ENCODE measurements at places on chromosomes 6 and 20. TPM values are rescaled to one million over a fixed set of nuclear protein-coding genes. Genes with fewer than 3 reads are reported as not detected.

GRCh38 chr6:6973721-6974120 is 134.0 kb upstream of the RREB1 start:
- no peak for DNase-seq

Gene FOXS1
- polyA plus RNA-seq = 6.5 TPM

Gene RSPO4
- 1.1 TPM for polyA plus RNA-seq

Gene SEMG2
- polyA plus RNA-seq = not detected

Gene CST5
- polyA plus RNA-seq = 0.97 TPM

Gene CD93
- polyA plus RNA-seq = 44.3 TPM

- no peak for DNase-seq
Observed at GRCh38 chr6:36955671-36956445, 1.3 kb downstream of the PI16 start.

GRCh38 chr6:37528541-37528940 is 28.8 kb upstream of the CCDC167 start:
- DNase-seq = no peak

- DNase-seq = no peak
Observed at GRCh38 chr20:59039233-59039632, 3.4 kb downstream of the PRELID3B start.

GRCh38 chr6:161137320-161137719 is 136.5 kb downstream of the AGPAT4 start:
- DNase-seq = no peak

DNA sequence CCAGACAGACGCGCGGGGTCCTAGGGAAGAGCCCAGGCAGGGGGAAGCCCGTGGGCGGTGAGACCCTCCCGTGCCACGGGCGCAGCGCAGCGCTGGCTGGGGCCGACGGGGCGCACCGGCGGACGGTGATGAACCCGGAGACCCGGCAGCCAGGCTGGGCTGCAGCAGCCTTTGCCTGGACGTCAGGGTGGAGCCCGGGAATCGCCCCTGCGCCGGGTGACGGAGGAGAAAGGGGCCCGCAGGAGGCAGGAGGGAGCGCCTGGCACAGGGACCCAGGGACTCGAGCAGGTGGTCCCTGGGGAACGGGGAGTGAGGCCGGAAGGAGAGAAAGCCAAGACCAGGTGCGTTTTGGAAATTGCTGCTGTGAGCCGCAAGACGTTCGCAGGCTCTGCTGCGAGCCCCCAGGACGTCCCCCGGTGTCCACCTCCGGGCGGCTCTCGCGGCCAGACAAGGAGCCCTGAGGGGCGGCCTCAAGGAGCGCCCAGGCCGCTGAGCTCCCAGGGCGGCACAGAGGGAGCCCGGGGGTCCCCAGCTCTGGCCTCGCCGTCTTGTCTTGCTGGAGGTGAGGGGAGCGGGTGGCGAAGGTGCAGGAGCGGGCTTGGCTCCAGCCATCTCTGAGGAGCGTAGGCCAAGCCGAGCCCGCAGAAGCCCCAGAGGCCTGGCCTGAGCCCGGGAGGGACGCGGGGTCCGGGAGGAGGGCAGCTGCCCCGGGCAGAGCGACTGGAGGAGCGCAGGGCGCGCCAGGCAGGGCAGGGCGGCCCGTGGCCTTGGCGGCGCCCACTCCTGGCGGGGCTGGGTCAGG is 191.2 kb upstream of the PDE10A start:
- DNase-seq = no peak

Measured in right renal cortex interstitium (tissue), 3 donors.